ELR (cell line): ENCODE measurements at places on chromosomes 16 and 17.

- no peak for DNase-seq
Measured at GRCh38 chr17:16470265-16470664, 21.7 kb downstream of the LRRC75A start.

DNA sequence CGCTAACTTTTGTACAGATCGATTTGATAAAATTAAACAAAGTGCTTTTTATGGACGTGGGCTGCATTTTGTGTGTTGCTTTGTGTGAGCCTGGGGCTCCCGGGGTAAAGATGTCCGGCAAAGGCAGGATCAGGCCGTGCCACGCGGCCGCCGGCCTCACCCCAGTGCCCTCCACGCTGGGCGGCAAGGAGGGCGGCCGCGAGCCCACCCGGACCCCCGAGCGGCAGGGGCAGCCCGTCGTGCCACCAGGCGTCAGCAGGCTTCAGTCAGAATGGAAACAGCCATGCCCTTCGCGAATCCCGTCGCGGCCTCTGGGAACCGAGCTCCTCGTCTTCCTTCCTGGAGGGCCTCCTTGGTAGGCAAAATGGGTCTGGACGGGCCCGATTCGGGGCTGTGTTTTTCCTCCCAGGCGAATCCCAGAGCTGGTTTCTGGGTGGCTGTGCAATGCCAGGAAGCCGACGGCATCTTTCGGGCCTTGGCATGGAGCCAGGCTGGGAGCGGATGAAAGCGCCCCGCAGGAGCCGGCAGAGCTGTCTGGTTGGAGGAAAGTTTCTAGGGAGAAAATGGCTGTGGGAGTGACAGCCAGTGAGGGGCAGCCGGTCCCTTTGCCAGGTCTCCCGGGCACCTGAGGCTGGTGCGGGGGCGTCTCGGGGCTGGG, 5.5 kb downstream of the SOX8 start:
- DNase-seq: no peak

DNA sequence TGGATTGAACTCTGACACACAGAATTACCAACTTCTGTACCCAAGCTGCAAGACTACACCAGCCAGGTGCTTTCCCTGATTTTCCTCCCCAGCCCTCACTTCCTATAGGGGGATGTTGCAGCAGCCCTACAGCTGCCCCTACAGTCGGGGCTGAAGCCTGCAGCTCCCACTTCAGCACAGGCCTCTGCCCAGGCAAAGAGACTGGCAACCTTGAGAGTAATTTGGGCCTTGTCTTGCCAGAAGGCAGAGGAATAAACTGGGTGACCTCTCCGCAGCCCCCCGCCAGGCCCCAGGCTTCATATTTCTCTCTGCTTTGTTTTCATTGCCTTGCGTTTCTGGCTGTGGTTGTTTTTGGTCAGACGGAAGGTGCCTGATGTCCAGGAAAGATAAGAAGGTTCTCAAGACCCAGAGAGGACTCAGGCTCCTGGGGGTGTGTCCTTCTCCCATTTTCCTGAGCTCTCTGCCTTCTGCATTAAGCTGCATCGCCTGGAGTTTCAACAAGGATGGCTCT, 32.0 kb downstream of the SLC6A4 start:
- DNase-seq: no peak

DNA sequence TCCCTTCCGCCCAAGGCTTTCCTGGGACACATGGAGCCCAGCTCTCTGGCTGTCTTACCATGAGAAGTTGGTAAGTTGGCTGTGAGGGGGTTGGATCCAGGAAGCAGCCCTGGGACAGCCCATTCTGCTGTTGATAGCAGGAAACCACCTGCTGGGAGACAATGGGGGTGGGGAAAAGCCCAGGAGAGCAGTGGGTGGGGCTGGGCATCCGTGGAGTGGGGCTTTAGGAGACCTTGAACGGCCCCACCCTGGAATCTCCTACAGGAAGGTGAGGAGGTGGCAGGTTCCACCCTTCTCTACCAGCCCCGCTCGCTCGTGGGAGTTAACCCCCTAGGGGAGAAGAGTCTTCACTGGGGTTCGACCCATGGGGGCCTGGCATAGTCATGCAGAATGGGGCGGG, 5.8 kb downstream of the TMEM92 start:
- DNase-seq: no peak

GRCh38 chr16:5428932-5429331, 331.3 kb upstream of the EEF2KMT start:
- no peak for DNase-seq

DNA sequence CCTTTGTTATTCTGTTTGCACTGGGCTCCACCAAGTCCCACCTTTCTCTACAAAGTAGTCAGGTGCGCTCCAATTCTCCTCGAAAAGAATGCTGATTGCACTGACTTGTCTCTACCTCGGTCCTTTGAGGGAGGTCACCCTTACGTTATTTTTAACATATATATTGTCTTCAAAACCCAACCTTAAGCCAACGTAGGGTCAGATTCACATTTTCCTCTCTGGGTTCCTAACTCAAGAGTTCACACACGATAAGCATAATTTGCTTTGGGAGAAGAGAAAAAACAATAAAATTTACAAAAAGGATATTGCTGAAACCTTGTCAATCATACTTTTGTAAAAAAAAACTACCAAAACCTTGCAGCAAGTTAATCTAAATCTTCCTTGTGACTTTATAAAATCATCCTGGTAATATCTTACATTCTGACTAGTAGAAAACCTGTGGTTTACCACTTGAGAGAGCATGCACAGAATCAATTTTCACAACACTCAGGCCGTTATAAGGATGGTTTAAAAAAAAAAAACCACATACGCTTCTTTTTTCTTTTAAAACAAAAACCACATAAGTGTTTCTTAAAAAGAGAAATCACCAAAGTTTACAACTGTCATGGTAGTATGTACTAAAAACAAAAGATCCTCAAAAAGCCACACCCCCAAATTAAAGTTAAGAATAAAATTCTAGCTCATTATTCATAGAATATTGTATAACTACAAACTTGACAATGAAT, 72.2 kb upstream of the TRAP1 start:
- DNase-seq: no peak

DNA sequence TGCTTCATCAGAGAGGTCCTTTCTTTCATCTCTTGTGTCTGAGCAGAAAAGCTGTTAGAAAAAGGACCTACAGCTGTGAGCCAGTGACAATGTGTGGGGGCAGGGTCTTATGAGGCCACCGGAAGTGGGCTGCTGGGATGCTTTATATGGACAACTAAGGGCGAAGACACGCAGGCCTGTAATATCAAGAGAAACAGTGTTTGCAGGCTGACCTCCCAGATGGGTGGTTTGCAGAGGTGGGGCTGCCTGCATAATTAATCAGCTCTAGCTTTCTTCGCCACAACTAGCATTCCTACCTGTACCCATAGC, 30.4 kb upstream of the SALL1 start:
- no peak for DNase-seq

DNA sequence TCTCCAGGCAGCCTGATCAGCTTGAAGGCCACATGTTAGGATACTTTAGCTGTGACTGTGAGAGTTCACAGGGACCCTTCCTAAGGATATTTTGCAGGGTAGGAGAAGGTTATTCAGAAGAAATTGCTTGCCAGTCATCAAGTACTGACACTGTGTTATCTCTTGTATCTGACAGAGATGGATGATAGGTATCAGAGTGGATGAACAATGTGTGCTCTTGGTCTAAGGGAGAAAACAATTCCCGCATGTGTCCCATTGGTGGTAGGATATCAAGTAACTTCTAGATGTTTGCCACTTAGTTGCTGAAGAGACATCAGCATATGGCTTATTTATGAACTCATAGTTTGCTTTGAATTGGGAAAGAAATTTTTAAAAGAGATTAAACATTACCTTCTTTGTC, 219.3 kb downstream of the SPECC1 start:
- DNase-seq: no peak

GRCh38 chr17:29625037-29625750, 2.5 kb upstream of the CORO6 start:
- peak; percentile 48 for DNase-seq

DNA sequence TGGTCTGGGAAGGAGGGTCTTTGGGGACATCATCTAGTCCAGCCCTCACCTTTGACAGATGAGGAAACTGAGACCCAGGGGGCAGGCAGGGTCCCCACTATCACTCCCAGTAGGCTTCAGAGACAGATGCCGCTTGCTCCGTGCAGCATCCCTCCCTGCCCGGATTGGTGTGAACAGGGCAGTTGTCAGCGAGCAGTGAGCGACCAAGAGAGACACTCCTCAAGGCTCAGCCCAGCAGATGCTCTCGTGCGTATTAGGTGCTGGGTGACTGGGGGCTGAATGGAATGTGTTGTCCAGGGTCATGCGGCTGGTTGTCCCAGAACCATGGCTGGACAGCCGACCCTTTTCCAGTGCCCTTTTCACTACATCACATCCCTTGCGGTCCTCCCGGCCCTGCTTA, 49.0 kb downstream of the MPRIP start:
- no peak for DNase-seq

DNA sequence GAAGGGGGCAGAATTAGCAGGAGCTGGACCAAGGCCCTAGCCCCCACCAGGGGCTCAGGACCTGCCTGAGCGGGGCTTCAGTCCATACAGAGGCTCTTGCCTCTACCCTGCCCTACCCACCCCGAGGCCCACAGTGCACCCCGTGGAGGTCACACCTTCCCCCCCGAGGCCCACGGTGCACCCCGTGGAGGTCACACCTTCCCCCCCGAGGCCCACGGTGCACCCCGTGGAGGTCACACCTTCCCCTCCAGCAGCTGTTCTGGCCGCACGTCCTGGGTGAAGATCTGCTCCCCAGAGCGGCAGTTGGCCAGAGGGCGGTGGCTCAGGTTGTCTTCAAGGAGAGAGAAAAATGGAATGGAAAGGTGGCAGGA, 11.4 kb downstream of the CASKIN2 start:
- DNase-seq: no peak

GRCh38 chr16:27429330-27429871, 27.4 kb downstream of the IL21R start:
- DNase-seq: no peak

- DNase-seq: no peak
Measured at GRCh38 chr16:14069818-14070217, 1.3 kb upstream of the MRTFB start.

DNA sequence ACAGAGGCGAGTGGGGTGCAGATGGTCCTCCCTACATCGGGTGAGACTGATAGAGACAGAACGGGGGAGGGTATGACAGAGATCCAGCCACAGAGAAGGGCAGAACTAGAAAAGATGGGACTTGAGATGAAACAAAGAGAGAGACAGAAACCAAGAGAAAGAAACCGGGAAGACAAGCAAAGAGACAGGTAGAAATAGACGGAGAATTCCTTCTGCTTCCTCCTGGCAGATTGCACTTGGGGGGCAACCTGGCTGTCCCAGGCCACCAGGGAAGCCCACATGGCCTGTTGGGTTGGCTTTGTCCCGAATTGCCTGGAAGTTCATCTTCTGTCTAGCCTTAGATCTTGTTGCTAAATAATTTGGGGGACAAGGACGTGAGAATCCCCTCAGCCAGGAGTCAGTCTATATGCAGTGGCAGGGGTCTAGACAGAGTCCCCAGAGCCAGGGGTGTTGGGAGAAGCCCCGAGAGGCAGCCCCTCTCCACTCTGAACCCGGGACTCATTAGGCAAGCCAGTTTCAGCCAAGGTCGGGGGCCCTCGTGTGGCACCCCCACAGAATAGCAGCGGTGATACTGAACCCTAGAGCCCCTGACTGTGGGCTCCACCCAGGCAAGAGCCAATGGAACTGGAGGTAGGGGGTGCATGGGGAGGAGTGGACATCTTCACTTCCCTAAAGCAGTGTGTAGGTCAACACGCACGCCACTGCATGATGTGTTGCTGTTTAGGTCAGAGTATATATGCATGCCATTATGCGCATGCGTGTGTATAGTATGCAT, 627 bp upstream of the TSPOAP1 start:
- DNase-seq: peak; percentile 32

GRCh38 chr16:89417352-89417751, 73.0 kb downstream of the ANKRD11 start:
- DNase-seq: no peak

DNA sequence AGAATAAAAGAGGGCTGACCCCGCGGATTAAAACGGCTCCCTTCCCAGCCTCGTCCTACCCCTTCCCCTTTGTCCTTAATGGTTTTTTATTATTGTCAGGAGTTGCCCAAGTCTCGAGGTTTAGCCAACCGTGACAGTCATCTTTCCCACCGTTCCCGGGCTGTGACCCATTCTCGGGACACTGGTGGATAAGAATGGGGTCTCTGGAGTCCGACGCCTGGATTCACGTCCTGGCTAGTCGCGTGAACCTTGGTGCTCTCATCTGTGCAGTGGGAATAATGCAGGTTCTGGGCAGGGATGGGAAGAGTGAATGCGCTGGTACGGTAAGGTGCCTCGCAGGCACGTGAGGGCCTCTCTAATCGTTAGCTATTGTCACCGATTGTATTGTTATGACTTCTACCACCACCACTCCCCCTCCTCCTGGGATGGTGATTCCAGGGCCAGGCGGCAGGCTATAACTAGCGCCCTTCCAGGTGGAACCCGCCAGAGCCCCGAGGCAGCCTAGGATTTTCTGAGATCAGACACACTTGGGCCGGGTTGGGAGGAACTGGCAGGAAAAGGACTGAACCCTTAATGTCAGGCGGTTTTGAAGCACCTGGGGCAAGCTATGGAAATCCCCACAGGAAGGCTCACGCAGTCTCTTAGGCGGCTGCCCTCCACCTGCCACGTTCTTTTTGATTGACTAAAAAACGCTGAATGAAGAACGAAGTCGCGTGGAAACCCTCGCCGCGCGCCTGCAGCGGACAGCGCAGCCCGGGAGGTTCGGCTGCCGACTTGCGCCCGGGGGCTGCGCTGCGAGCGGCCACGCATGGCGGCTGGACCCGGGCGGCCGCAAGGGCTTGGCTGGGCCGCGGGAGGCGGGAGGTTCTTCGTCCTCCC, 2.7 kb downstream of the HS3ST3B1 start:
- peak; percentile 19 for DNase-seq

DNA sequence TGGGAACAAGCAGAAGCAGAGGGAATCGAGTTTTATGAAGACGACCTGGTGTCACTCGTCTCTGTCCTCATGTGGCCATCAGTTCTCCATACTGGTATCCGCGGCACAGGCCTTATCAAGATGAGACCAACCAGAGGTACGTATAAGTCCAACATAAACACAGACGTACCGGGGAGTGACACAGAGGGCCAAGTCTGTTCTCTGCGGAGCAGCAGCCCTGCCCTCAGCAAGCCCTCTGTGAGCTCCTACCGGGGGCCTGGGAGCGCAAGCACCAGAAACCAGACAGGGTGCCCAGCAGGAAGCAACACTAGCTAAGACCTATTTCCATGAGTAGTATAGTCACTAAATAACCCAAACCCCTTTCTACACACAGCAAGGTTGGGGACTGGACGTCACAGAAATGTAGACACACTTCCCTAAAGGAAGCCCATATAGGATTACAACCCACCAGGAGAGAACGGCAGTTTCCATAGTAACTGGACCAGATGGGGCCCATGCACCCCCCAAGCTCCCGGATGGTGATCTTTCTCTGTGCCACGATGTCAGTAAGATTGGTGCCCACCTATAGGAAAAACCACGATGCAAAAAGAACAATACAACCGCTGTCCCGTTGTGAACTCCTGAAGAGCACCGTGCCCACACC, 911 bp downstream of the ARL16 start:
- DNase-seq: peak; percentile 40
